Cardiac fibroblast (primary cell): ENCODE measurements at places on chromosomes 2 and 18.
A peak's percentile ranks its signal among the peaks of the same experiment; 100 is the strongest.

DNA sequence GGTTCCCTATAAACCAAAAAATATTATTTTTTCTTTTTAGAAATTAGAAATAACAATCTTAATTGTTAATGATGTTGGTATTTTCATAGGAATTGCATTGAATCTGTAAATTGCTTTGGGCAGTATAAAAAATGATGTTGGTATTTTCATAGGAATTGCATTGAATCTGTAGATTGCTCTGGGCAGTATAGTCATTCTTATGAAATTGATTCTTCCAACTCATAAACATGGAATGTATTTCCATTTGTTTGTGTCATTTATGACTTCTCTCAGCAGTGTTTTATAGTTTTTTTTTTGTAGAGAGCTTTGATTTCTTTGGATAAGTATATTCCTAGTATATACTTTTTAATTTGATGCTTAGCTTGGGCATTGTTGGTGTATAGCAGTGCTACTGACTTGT, 82.0 kb upstream of the NT5C1B start:
- DNase-seq = no peak

GRCh38 chr2:206443735-206444527, 599 bp downstream of the ADAM23 start:
- DNase-seq = no peak

DNA sequence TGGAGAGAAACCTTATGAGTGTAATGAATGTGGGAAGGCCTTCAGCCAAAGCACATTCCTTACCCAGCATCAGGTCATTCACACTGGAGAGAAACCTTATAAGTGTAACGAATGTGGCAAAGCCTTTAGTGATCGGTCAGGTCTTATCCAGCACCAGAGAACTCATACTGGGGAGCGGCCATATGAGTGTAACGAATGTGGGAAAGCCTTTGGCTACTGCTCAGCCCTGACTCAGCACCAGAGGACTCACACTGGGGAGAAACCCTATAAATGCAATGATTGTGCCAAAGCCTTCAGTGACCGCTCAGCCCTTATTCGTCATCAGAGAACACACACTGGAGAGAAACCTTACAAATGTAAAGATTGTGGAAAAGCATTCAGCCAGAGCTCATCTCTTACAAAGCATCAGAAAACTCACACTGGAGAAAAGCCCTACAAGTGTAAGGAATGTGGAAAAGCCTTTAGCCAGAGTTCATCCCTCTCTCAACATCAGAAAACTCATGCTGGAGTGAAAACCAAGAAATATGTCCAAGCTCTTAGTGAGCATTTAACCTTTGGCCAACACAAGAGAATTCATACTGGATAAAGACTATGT, 7.8 kb downstream of the ZNF892 start:
- no peak for DNase-seq

DNA sequence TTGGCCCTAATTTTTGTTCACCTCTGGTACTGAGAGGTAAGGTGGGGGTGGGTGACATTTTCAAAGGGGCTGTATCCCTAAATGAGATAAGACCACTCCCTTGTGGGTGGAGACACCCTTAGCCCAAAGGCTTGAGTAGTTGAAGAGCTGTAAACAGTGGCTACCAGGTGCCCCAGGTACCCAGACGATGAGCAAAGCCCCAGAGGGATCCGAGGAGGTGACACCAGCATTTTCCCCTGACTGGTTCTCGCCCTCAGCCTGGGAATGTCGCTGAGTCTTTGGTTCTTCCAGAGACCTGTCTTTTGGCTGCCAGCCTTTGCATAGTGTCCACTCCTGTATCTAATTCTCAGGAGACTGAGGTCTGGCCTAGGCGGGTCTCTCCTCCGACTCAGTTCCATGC, 36.5 kb downstream of the RRM2 start:
- no peak for DNase-seq

DNA sequence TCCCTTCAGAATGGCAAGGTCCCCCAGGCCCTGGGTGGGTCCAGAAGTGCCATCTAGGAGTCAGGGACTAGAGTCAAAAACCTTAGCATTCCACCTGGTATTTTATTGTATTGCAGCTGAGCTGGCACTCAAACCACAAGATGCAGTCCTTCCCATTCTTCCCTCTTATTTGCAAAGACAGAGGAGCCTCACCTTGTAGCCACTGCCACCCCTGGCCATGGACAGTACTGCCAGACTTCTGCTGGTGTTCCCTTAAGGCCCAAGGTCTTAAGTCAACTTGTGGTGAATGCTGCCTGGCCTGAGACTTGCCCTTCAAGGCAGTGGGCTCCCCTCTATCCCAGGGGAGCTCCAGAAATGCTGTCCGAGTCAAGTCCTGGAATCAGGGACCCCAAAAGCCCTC, 6.9 kb downstream of the UGT1A10 start:
- peak; percentile 14 for DNase-seq

- DNase-seq = no peak
Measured at GRCh38 chr2:216791303-216791702, 68.6 kb downstream of the TNP1 start.

- DNase-seq = no peak
Measured at GRCh38 chr18:66873899-66874298, 270.0 kb upstream of the CDH19 start.

DNA sequence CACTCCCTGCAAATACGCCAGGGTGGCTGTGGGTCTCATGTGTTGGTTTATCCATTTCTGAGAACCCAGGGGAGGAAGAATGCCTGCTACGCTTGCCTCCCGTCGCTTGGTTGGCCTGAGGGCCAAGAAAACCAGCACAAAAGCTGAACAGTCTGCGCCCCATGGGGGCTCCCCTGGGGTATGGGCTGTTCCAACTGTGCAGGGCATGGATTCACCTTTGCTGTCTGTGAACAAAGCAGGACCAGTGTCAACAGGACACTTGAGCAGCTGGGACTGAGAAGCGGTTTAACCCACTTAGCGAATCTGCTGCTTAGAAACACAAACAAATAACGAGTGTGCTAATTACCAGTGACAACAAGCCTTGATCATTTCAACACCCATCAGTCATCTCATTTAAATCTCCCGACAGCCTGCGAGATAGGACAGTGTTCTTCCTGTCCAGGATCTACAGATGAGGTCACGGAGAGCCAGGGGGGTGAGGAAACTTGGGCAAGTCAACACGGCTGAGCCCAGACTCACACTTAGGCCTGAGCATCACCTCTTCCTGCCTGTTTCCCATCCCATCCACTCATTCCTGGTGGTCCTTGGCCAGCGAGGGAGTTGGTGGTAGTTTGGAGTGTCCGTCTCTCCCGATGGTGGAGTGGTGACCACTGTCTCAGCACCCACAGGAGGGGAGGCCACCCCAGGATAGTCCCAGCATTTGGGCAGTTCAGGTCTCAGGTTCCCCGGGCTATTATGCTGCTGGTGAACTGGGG, 111.6 kb upstream of the HAAO start:
- DNase-seq = no peak

DNA sequence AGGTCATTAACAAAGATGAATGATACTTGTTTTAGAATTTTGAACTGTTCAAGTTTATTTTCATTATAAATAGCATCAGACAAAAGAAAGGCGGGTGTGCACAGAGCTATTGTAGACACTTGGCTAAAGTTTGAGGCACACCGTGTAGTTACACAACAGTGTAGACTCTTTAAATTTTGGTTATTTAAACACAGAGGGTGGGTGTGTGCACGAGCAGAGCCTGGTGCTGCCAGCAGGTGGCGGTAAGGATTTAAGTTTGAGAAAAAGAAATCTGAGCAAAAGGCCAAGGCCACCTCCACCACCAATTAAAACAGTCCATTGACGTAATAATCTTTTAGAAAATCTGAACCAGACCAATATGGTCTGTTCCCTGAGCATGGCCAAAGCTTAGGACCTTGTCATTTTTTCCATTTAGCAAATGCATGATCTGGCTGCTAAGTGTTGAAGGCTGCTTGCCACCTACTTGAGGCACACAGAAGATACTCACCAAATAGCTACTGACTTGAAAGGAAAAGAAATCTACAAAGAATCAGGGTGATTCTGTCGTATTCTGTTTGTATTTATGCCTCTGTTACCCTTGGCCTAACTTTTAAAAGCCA, 14.3 kb downstream of the COPS7B start:
- DNase-seq = peak; percentile 65

GRCh38 chr2:139007130-139007529, 226.9 kb upstream of the NXPH2 start:
- DNase-seq = no peak

DNA sequence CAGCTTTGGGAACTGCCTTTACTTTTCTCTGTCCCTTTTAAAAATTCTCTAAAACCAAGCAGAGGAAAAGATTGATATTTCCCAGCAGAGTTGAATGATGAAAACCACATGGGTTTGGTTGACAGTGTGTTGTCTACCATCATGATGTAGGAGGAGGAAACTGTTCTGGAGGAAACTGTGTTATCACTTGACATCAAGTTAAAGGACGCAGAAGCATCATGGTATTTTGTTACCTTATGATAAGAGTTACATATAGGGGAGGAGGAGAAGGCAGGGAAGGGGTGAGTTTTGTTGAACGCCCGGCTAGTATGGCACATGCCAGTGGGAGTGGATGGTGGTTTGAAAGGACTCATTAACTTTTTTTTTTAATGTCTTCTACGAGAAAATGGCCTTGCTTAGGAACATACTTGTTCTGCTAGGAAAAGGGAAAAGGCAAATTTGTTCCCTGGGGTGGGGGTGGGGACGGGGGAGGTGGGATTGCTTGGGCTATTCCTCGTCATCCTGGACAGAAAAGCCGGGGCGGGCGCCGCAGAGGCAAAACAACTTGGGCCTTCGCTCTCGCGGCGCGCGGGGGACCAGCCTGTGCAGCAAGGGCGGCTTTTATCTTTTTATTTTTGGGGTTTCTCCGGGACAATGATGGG, 766 bp downstream of the TMEM17 start:
- no peak for DNase-seq

DNA sequence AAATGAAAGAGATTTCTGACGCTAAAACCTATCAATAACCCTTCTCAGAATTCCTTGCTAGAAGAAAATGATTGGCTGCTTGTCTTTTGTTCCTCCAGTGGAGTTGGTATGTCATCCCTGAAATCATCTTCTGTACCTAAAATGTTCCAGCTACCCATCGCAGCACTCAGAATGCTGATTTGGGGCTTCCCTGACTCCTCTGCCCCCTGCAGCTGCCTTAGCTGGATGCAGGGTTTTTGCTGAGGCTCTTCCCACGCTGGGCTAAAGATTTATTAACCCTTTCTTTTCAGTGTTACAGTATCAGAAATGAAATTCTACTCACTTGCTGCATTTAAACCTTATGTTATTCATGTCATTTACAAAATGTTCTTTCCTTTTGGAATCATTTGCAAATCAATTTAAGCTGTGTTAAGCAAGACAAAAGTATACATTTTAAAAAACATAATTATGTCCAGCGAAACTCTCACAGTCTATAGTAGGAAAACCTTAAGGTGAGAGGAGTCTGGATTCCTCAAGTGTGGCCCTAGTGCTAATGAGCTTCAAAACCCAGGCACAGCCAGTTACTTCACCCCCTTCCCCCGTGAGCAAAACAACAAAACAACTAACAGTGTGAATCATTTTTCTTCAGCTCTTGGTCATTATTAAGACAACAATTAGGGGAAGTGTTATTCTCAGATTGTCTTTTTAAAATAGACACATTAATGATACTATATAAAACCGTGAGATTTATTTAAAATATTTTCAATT, 32.8 kb downstream of the PKP4 start:
- no peak for DNase-seq

GRCh38 chr2:109378682-109379081, 235.1 kb downstream of the SEPTIN10 start:
- no peak for DNase-seq

- DNase-seq = peak; percentile 98
Measured at GRCh38 chr2:134402410-134402809, 148.5 kb downstream of the MGAT5 start.

DNA sequence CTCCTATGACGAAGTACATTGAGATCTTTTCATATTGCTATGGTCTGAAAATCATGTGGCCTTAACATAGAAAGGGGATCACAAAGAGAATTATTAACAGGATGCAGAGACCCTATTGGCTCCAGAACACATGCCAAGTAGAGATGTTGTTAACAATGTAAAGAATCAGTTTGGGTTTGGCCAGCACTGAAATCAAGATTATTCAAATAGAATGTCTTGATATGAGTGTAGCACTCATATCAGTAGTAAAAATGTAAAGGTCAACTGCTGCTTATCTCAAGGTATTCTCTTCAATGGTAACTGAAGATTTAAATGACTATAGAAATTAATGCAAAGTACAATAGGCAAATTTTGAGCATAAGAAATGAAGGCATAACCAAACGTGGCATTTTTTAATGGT, 262.8 kb downstream of the PTH2R start:
- no peak for DNase-seq

- DNase-seq = peak; percentile 1
Measured at GRCh38 chr18:26133652-26134051, at the start of gene PSMA8. PSMA8 (plus strand) TSS chr18:26133869; CDS start chr18:26133966, 97 bp downstream.

DNA sequence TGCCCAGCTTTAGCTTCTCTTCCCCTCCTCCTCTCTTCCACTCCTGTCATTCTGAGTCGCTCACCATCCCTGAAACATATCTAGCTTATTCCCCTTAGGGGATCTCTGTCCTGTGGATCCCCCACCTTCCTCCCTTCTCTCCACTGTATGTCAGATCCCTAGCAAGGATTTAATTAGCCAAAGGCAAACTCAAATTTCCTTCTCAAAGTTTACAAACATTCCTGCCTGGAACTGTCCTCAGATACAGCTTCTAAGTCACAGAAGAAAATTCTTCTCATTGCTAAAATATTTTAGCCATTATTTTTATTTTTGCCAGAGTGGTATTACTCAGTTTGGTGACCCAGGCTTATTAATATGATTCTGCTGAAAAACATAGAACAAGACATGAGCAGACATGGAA, 315.3 kb downstream of the CYP26B1 start:
- DNase-seq = peak; percentile 14

DNA sequence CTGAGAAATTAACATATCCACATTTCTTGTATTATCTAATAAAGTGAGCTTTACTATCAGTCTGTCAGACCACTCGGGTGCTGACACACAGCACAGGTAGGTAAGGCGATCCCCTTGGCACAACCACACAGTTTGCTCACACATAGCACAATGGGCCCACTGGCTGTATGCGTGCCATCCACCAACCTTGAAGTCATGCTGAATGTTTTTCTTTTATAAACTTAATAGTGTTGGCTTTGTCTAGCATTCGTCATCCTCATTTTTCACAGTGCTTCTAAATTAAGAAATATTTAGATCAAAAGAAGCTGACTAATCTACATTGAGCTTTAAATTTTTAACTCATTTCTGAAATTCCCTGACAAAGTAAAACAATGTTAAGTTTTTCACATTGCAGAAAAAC, 50.0 kb upstream of the PAPOLG start:
- peak; percentile 42 for DNase-seq

DNA sequence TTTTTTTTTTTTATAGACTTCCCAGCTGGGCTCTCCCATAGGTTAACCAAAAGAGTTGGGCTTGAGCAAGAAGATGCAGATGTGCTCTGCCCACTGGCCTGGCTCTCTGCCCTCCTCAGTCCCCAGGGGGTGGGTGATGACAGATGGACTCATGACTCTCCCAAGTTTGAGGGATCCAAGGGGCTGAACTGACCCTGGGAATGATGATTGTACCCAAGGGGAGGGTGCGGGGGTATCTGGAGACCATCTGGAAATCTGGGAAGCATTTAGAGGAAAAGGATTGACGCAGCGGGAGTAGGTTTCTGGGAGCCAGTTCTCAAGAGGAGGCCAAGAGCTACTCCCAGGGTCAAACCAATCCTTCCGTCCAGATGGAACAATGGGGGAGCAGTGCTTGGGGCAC, 330.8 kb downstream of the CYP26B1 start:
- no peak for DNase-seq
